ENCODE measurements at places on chromosomes 3 and 15. TPM values are rescaled to one million over a fixed set of nuclear protein-coding genes. Genes with fewer than 3 reads are reported as not detected.

The RYK gene
- total RNA-seq, result 49.6 TPM

The ZNF619 gene
- 3.7 TPM for total RNA-seq

DNA sequence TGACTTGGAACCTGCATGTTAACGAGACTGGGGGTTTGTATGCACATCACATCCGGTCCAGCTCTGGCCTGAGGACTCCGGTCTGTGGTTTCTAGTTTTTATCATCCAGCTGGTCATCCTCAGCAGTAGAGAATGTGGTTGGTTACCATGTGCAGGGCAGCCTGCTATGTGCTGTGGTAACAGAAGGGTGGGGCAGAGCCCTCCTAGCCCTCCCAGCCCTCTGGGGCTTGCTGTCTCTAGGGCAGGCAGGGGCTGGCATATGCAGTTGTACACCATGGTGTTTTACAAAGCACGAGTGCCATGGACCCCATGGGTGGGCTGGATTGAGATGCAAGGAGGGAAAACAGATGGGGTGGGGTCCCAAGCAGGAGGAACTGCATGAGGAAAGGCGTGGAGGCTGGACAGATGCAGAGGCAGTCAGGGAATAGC lies 70.2 kb downstream of the APBA2 start:
- no peak for DNase-seq

DNA sequence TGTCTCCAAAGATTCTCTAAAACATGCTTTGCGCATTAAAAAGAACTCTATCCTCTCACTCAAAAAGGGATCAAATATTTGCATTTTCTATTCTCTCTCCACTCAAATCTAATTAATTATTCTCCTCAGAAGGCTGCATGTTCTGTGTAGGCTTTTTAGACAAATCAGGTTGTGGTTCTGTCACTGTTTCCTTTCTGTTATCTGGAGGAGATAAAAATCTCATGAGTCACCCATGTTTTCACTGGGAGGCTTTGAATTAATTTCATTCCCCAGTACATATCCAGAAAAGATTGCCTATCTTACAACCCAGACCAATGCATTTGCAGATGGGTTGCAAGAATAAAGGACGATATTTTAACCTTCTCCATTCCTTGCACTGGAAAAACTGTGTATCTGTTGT lies 446.5 kb downstream of the GRM7 start:
- no peak for DNase-seq

DNA sequence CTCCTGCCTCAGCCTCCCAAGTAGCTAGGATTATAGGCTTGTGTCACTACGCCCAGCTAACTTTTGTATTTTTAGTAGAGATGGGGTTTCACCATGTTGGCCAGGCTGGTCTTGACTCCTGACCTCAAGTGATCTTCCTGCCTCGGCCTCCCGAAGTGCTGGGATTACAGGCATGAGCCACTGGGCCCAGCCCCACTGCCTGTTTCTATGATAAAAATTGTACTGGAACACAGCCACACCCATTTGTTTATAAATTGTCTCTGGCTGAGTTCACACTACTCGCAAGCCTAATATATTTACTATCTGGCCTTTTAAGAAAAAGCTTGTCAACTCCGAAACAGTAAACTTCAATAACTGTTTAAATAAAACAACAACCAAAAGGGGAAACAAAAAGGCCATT lies 309.4 kb upstream of the WNT5A start:
- no peak for DNase-seq

- DNase-seq, result no peak
Measured at GRCh38 chr3:32105291-32106131, 909 bp upstream of the GPD1L start.

GRCh38 chr15:51647128-51647562 lies 24.6 kb upstream of the DMXL2 start:
- no peak for DNase-seq

DNA sequence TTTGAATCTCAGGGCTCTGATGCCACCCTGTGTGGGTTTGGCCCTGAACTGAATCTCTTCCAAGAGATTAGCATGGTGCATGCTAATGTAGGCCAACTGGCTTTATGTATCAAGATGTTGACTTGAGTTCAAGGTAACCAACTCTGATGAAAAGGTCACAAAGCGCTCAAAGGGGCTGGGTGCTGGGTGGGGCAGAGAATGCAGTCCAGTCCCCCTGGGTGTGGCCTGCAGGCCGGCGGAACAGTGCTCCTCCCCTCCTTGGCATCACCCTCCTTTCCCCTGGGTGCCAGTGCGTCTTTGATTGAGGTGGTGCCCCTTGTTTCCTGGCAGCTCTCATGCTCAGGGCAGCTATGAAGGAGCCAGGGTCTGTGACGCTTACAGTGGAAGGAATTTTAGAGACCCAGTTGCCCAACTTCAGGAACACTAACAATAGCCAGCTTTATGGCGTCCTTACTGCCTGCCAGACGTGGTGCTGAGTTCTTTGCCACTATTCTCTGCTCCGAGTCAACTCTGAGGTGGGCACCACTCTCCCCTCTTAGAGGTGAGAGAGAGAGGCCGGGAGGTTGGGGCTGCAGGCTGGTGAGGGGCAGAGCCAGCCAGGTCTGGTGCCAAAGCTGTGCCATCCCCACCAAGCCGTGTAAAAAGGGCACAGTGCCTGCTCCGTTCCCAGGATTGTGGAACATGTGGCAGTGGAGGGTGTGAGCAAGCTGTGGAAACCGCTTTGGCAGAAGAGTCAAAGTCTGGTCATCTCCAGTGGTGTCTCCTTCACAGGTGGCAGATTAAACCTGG lies 9.8 kb downstream of the SYNM start:
- peak; percentile 66 for DNase-seq

GRCh38 chr3:110568246-110568645 lies 503.4 kb upstream of the NECTIN3 start:
- no peak for DNase-seq

- DNase-seq, result no peak
Measured at GRCh38 chr15:78828920-78829319, 17.7 kb upstream of the ADAMTS7 start.

Measured in chondrocyte (in vitro differentiated cells).